ENCODE measurements at places on chromosomes 13 and 19.

GRCh38 chr19:34365463-34366401, 736 bp downstream of the GPI start:
- peak; percentile 55 for DNase-seq

DNA sequence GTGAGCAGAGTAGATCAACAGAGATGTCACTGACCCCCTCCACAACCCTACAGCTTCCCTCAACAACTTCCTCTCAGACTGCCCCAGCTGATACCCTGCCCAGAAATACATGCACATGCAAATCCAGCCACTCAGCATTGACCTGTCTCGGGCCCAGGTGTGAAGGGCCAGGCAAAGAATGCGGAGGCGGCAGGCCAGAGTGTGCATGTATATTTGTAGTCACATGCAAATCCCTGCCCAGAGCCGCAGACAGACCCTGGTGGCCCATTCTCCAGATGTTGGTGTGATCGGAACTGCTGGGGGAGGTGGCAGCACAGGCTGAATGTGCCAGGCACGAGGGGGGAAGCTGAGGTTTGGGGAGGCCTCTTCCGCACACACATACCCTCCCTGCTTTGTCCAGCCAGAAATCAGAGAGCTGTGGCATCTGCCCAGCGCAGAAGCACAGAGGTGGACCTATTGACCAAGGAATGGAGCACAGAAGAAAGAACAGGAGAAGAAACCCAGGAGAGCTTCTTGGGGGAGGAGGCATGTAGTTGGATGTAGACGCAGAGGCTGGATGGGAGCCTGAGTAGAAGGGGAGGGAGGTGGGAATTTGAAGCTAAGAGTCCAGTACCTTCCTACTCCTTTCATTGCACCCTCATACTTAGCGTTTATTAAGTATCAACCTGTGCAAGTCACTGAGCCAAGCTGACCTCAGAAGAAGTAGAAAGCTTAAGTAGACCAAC, 14.4 kb downstream of the MEF2B start:
- DNase-seq: no peak

- peak; percentile 67 for DNase-seq
Observed at GRCh38 chr19:52270266-52270885, 989 bp downstream of the ZNF766 start.

DNA sequence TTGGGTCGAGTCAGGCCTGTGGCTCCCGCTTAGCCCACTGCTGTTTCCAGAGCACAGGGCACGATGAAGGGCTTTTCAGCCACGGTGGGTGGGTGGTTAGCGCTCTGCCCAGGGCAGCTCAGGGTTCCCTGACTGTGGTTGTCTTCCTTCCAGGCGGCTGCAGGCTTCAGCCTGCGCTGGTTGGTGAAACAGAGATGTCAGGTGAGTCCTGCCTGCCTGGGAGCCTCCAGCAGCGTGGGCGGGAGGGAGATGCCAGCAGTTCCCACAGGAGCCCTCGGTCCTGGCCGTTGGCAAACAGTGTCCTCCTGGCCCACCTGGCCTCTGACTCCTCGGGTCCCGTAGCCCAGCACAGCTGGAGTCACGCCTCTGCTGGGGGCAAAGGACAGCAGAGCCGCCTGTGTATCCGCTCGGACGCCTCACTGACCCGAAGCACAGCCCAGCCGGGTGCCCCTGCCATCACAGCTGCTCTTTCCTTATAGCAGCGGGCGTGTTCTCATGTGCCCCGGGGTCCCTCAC, 9.7 kb downstream of the ADAT3 start:
- DNase-seq: no peak

- no peak for DNase-seq
Observed at GRCh38 chr13:113635709-113636108, 22.3 kb downstream of the ATP4B start.

- DNase-seq: peak; percentile 95
Observed at GRCh38 chr19:10270180-10270615, 722 bp upstream of the ICAM1 start.

GRCh38 chr13:40969169-40969901, 49.8 kb downstream of the ELF1 start:
- DNase-seq: no peak

DNA sequence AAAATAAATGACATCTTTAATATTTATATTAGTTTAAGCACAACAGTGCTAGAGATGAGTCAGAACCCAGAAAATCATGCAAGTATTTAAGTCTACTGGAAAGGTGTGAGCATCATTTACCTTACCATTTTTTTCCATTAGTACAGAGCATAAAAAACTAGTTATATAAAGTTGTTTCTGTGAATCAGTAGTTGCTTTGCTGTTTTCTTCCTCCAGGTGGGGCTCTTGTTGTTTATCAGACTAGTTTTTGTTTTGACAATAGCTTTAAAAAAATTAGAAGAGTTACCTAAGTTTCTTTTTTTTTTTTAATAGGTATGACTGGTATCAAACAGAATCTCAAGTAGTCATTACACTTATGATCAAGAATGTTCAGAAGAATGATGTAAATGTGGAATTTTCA, 12.7 kb downstream of the SUGT1 start:
- peak; percentile 62 for DNase-seq

DNA sequence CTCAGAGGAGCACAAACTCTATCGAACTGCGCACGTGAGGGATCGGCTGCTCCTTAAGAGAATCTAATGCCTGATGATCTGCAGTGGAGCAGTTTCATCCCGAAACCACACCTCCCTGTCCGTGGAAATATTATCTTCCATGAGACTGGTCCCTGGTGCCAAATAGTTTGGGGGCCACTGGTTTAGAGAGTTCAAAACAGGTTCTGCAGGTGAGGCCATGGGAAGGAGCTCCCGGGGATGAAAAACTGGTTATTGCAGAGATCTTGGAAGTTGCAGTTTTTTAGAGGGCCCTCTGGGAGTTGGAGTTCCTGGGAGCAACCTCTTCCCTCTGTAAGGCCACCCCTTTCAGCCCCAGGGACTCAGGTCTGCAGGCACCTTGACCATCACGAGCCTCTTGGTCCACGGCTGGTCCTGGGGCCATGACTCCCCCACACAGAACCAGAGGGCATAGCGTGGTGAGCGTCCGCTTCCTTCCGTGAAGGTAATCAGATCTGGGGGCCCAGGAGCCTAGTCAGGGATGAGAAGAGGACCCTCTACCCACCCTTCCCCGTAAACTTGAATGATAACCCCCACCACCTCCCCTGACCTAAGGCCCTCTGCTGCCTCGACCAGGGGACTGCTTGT, 5.2 kb downstream of the IRF3 start:
- DNase-seq: no peak

GRCh38 chr13:39397896-39398265, 205.1 kb downstream of the LHFPL6 start:
- no peak for DNase-seq

GRCh38 chr13:45847554-45848224, 3.9 kb downstream of the SIAH3 start:
- peak; percentile 87 for DNase-seq

DNA sequence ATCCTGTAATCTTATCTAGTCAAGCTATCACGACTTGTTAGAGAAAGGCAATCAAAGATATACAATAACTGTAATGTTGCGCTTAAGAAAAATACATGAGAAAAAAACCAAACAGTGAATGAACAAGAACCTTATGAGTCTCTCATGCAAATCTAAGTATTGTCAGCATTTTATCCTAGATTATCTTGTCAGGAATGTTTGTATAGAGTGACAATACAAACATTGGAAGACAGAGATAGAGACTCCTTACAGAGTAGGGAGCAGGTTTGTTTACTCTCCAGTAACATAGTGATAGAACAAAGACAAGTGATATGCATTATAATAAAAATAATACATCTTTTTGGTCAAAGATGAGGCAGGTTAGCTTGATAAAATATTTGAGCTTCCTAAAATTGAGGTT, 444.8 kb downstream of the SLITRK5 start:
- no peak for DNase-seq

- DNase-seq: no peak
Observed at GRCh38 chr19:41904118-41904870, 21.3 kb downstream of the ARHGEF1 start.

DNA sequence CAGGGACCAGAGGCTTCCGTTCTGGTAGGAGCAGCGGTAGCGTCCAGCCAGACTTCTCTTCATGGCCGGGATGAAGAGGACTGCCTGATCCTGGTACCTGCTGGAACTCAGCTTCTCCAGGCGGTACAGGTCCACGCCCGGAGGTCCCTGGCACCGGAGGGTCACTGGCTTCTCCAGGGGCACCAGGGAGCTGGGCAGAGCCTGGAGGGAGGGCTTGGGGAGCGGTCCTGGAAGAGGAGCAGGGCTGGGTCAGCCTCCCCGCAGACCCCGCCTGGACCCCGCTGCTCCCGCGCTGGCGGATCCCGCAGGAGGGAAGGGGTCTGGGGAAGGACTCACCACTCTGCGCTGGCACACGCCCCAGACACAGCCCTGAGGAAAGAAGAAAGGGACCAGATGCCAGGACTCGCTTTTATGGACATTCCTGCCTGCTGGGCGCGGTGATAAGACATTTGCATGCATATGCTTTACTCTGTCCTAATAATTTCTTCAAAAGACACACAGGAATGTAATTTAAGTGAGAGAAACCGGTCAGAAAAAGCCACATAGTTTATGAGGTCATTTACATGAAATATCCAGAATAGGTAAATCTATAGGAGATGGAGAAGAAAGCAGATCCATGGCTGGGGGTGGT, 5.8 kb downstream of the GP6 start:
- no peak for DNase-seq

DNA sequence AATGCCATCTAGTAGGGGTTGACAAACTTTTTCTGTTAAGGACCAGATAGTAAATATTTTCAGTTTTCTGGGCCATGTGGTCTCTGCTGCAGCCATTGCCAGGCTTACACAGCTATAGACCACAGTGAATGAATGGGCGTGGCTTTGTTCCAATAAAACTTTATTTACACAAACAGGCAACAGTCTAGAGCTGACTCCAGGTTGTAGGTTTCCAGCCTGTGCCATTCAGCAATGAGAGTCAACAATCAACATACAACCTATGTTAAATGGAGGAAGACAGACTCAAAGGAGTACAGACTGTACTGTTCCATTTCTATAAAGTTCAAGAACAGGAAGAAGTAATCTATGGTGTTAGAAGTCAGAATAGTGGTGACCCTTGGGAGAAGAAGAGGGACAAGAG, 15.2 kb upstream of the IZUMO2 start:
- DNase-seq: no peak

DNA sequence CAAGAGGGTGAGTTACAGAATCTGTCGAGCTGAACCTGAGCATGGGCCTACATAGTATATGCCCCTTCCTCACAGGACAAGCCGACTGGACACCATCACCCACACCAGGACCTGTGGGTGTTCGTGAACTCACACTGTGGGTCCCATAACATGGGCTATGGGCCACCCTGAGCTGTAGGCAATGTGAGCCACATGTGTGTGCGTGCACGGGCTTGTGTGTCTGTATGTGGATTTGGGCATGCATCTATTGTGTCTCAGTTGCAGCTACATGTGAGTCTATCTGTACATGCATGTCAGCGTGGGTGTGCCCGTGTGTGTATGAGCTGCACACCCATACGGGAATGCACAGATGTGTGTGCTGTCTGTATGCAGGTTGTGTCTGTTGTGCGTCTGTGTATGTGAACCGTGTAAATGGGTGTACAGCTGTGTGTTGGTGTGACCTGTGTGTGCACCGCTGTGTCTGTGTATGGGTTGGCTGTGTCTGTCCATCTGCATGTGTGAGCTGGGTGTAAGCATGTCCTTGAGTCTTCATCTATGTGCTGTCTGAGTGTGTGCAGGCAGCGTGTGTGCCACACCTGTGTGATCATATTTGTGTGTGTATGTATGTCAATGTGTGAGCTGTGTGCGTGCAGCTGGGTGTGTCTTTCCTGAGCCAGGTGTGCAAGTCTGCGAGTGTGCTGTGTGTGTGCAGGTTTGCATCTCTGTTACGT, 1.7 kb downstream of the NOTCH3 start:
- DNase-seq: no peak

DNA sequence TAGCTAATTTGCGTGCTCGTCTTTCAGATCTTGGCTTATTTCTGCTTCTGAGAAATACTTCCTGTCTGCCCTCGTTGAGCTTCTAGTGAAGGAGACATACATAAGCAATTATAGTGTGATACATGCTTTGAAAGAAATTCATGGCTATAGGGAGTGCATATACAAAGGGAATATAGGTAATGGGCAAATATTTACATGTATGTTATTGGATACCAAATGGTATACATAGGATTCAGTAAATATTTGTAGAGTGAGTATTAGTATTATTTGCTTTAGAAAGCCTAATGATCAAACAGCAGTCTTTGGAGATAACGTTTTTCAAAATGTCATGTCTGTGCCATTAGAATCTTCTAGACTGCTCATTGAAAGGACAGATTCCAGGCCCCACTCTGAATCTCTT, 5.2 kb downstream of the BRCA2 start:
- no peak for DNase-seq

DNA sequence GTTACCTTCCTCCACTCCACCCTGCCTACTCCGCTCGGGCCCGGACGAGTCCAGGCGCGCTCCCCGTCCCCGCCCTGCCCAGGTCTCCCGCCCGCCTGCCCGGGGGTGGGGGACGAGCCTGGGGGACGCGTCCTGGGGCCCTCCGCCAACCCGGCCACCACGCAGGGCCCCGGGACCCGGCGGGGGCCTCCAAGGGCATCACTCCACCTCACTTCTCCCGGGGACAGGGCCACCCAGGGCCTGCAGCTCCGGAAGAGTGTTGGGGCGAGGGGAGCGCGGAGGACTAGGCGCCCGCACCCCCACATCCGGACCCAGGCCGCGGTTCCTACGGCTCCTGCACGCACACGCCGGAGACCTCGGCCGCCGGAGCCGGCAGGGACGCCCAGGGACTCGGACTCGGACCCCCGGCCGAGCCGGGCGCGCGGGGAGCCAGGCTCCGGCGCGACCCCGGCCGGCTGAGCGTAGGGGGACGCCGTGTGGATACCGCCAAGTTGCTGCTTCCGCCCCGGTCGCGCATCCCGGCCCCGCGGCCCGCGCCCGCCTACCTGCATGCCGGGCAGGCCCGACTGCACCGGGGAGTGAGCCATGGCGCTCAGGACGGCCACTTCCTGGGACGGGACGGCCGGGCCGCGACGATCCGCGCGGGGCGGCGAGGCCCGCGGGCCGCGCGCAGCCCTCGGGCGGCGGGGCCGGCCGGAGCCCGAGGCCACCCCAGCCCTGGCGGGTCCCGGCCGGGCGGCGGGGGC, 534 bp downstream of the STK24 start:
- peak; percentile 72 for DNase-seq

DNA sequence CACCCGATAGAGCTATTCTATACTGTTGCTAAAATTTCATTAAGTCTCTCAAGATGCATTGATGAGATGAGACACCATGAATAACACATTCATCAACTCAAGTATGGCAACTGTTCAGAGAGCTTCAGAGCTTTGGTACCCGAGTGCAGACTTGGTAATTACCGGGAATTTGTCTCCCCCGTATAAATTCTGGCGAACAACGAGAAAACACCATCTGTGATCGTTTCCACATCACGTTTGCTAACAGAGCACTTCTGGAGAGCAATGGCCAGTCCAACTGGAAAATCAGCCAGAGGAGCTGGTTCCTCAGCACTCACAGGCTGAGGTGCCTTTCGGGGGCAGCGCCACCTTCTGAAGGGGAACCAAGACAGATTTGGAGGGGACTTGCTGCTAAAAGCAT, 40.2 kb downstream of the SUGP2 start:
- no peak for DNase-seq
